ENCODE measurements at places on chromosomes 7 and 10. TPM values are rescaled to one million over a fixed set of nuclear protein-coding genes. Genes with fewer than 3 reads are reported as not detected.

Gene KAZALD1
- 14.1 TPM for polyA plus RNA-seq

Gene SPDYE2
- polyA plus RNA-seq = not detected

GRCh38 chr10:98055841-98056516 lies 25.6 kb upstream of the CRTAC1 start:
- DNase-seq = no peak

GRCh38 chr7:6436385-6436685 lies 11.4 kb downstream of the DAGLB start:
- no peak for DNase-seq

- DNase-seq = no peak
Observed at GRCh38 chr10:89238956-89239644, 12.5 kb downstream of the LIPA start.

DNA sequence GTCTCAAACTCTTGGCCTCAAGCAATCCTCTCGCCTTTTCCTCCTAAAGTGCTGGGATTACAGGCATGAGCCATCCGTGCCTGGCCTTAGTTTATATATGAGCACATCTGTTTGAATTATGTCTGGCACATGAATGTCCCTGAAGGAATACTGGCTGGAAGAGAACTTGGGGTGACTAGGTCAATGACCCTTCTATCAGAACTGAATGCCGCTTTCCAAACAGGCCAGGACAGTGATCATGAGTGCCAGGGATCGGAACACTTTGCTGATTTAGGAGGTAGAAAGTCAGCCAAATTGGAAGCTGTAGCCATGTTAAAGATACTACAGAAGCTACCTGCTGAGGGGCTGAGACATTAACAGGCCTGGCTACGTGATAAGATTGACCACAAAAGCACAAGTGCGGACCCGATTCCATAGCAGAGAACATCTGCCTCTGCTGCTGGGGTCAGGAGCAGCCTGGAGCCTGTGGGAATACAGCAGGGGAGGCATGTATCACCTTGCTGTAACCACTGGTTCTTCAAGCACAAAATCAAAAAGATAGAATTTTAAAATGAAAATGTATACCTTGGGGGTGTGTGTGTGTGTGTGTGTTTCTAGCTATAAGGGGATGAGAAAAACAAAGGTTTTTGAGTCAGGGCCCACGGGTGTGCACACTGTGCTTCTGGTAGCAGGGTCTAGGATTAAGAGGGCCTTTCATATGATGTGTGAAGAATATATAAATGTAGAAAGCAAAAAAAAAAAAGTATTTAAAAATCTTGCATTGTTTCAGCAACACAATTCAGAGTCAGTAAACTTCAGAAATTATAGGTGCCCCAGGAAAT lies 293.7 kb downstream of the BBS9 start:
- no peak for DNase-seq

DNA sequence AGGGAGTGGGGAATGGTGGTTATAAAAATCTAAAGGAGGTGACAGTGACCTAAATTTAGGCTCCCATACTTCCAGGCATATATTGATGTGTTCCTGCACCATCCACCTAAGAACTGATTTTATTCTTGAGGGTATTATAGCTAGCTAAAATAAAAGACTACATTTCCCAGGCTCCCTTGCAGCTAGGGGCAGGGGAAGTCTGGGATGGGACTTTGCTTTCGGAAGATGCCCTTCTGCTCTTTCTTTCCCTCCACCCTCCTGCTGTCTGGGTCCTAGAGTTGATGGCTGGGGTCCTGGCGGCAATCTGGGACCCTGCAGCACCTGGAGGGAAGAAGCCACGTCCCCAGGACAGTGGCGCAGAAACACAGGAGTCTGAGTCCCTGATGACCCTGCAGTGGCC lies 53.8 kb upstream of the SAMD8 start:
- no peak for DNase-seq

- DNase-seq = no peak
Observed at GRCh38 chr10:6410830-6411229, 169.2 kb downstream of the PRKCQ start.

DNA sequence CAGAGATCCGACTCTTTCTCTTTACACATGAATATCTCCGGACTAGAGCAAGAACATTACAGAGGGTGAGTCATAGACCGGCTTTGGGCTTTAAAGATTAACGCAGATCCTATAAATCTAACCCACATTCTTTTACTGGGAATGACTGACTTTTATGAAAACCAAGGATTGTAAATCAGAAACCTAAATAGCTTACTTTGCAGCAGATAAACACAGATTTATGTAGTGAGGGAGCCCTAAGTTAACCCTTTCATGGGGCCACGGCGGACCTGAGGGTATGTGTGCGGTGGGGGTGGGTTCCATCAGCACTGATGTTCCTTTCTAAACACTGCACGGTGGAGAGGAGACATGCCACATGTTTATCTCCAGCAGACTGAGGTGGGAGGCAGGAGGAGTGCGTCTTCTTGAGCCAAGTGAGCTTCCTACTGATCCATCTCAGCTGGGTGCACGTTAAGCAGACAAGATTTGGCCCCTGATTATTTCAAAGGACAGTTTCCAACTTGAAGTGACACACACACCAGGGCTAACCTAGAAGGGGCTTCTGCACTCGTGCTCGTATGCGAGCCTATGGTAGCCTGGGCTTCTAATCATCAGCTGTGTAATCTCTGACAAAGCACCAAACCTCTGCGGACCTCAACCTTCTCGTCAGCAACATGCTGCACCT lies 127.6 kb downstream of the WDR11 start:
- no peak for DNase-seq

GRCh38 chr7:112476390-112477052 lies 4.3 kb upstream of the LSMEM1 start:
- DNase-seq = no peak

Measured in AG04450 (cell line).